NCI-H524 treated with DMSO at 0.1 percent for 48 hours (cell line): ENCODE measurements at places on chromosomes 12 and 14.

- DNase-seq = no peak
Observed at GRCh38 chr12:76755829-76756379, 8.0 kb upstream of the ZDHHC17 start.

GRCh38 chr14:99685151-99685591 is 1.1 kb downstream of the CYP46A1 start:
- DNase-seq = no peak

DNA sequence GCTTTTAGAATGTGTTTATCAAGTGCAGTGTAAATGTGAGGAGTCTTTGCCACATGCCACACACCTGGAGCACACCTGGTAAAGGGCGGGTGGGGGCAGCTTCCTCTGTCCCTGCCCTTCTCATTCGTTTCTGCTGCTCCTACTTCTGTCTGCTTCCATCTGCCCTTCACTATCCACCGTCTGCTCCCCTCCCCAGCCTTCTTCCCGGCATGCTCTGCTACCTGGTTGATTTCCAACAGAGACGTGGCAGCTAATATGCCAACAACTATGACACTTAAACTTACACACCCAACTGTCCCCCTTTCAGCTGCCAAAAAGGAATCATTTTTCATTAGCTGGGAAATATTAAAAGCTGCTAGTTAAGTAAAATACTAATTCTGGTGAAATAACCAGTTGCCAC is 9.1 kb upstream of the CARMIL3 start:
- peak; percentile 39 for DNase-seq

DNA sequence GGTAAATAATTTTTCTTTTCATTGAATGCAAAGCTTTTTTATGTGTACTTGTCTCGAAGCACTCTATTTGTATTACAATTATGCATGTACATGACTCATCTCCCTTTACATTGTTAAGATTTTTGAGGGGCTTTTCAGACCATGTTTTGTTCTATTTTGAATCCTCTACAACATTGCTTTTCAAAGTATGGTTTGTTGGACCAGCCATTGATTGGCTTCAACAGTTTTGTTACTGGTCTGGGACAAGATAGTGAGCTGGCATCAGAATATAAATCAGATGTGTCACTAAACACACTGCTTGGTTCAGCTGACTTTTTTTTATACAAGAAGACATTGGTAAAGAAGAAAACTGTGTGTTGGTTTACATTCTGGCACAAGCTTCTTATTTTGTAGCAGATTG is 122.3 kb downstream of the MON2 start:
- no peak for DNase-seq

DNA sequence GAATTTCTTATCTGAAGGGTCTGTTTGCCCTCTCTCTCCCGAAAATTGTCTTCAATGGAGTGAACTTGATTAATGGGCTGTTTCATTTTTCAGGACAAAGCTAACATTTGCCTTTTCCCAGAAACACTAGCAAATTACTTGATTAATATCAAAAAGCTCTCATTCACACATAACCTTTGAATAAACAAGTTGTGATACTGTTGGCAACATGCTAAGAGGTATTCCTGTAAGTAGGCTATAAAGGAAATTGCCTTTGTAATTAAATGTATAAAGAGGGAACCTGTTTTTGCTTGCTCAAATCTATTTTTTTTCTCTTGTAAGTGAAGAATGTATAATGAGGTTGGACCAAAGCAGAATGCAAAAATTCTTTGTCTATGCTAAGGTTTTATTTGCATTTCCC is 457.2 kb downstream of the TMTC2 start:
- no peak for DNase-seq

GRCh38 chr12:116188581-116188980 is 88.9 kb downstream of the MED13L start:
- no peak for DNase-seq

- DNase-seq = no peak
Observed at GRCh38 chr12:38890102-38890855, 15.1 kb downstream of the CPNE8 start.

GRCh38 chr12:28787151-28787550 is 361.9 kb upstream of the FAR2 start:
- no peak for DNase-seq

GRCh38 chr14:101004954-101005353 is 101.4 kb upstream of the RTL1 start:
- no peak for DNase-seq

DNA sequence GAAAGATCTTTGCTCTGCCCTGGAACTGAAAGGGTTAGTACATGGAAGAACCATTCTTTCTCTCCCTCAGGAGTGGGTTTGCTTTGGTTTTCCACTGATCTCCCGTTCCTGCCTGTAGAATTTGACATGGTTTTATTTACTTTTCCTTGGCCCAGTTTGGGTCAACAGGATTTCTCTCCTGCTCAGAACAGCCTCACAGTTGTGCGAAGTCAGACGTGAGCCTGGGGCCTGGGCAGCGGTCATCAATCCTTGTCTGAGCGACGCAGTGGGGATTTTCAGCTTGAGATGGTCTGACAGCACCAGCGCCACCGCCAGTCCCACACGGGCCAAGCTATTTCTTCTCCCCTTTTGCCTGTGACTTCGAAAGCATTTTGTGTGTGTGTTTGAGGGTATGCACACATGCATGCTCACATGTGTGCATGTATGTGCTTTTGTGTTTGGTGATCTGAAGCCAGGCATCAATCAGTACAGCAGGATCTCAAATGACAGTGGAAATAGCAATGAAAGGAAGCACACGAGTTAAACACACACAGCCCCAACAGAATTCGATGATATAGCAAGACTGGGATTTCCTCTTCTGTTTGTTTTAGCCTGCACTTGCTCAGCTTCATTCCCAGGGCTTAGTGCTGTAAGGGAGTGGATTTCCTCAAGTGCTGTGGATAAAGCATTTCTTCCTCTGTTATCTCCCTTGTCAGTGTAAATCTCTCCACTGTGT is 58.3 kb downstream of the SMOC1 start:
- no peak for DNase-seq

DNA sequence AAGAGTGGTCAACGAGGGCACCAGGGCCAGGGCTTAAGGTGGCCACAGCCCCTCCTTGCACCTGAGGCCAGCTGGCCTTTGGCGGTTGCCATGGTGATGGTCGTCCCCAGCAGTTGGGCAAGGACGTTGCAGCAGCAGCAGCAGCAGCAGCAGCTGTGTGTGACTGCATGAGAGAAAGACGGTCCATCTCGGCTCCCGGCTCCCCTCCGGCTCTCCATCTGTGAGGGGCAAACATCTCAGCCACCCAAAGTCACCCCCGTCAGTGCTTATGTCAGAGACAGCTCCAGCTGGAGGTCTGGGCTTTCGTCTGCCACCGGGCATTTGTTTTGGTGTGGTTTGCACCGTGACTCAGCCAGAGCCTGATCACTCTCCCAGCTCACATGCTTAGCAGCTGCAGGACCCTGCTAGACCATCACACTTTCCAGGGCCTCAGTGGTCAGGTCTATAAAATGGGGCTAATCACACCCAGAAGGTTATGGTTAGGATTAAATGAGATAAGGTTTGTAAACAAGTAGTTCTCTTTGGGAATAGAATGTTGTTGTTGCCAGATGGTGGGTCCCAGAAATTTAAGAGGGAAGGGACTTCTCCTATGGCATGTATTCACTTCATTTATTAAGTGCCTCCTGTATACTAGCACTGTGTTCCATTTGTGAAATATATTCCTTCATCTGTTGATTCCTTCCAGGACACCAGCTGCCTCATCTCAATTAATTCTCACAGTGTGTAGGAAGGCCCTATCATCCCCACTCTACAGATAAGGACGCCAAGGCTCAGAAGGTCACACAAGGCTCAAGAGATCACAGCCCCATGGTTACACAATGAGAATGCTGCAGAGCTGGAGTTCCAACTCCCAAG is 212.6 kb upstream of the LHX5 start:
- DNase-seq = peak; percentile 81

GRCh38 chr12:77060136-77060882 is 5.1 kb downstream of the E2F7 start:
- DNase-seq = no peak

- DNase-seq = no peak
Observed at GRCh38 chr14:106286697-106287290, 760.4 kb downstream of the TMEM121 start.

DNA sequence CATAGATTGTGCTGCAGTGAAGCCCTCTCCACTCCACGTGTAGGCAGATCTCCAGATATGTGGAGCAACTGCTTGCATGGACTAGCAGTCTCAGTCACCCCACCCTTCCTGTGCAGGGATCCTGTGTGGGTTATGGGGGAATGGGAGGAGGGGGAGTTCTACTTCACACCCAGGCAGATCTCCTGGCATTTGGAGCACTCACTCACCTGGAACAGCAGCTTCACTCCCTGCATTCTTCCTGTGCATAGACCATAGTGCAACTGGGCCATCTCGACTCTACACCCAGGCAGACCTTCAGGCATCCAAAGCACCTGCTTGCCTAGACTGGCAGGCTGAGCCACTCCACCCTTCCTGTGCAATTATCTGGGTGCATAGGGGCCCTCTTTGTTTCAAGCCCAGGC is 96.0 kb upstream of the PCED1B start:
- DNase-seq = no peak

GRCh38 chr14:99727096-99727870 is 43.2 kb downstream of the CYP46A1 start:
- DNase-seq = no peak

DNA sequence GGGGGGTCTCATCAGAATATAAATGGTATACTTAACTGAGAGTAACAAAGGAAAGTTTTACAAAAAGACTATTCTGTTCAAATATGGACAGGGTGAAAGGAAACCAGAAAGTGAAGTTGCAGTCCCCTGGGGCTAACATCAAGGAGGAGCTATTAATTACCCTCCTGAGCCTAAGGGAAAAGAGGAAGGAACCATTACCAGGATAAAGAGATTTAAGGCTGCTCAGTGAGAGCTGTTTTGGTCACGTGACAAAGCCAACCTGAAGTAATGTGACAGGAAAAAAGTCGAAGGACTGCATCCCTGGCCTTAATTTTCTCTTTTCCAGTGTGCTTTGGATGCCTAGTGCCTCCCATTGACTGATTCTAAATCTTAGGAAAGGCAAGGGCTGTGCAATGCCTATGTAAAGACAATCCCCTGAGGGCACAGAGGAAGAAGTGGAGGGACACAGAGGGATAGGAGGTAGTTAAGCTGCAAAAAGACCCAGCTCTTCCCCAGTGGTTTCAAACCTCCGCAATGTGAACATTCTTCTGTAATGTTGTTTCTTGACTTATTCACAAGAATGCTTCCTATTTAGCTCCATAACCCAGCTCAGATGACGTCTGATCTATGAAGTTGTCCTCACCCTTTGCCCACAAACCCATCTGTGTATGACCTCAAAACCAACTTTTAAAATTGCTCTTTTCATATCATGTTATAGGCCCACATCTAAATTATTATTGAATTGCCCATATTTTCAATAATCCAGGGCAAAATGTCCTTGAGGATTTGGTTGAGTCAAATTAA is 187.7 kb upstream of the DCN start:
- DNase-seq = no peak

GRCh38 chr14:74945852-74946658 is 9.3 kb downstream of the PGF start:
- DNase-seq = no peak
